ENCODE measurements at places on chromosomes 3 and 15. TPM values are rescaled to one million over a fixed set of nuclear protein-coding genes. Genes with fewer than 3 reads are reported as not detected.

The PRSS50 gene
- 0.19 TPM for polyA plus RNA-seq

GRCh38 chr3:32571192-32571485 lies 481 bp upstream of the DYNC1LI1 start:
- DNase-seq, result no peak

DNA sequence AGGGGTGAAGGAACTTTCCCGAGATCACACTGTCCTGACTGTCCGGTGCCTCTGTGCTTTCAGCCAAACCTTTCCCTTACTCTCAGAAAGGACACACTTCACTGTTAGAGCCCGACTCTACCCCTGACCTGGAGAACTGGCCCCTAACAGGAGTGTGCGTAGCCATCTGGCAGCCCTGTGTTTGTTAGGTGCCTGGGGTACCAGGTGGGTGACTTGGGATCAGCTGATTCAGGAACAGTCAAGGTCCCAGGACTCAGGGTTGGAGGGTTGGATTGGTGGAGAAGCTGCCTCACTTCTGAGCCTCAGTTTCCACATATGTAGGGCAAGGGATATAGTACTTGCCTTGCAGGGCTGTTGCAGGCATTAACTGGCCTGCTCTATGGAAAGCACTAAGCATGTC lies 98.3 kb upstream of the SLC6A11 start:
- DNase-seq, result no peak

DNA sequence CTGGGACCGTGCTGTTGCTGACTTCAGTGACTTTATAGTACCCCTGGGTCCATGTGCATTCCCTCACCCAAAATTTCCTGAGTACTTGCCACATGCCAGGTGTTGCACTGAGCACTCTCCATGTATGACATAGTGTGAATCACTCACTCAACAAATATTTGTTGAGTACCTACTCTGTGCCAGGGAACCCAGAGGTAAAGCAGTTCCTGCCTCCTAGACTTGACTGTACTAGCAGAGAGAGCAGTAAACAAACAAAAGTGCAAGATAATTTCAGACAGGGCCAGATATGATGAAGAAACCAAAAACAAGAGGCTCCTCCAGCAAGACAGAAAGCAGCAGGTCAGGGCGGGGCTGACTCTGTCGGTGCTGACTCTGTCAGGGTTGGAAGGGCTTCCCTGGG lies 12.2 kb downstream of the TGM4 start:
- DNase-seq, result no peak

The CFAP100 gene
- polyA plus RNA-seq, result 0.60 TPM

DNA sequence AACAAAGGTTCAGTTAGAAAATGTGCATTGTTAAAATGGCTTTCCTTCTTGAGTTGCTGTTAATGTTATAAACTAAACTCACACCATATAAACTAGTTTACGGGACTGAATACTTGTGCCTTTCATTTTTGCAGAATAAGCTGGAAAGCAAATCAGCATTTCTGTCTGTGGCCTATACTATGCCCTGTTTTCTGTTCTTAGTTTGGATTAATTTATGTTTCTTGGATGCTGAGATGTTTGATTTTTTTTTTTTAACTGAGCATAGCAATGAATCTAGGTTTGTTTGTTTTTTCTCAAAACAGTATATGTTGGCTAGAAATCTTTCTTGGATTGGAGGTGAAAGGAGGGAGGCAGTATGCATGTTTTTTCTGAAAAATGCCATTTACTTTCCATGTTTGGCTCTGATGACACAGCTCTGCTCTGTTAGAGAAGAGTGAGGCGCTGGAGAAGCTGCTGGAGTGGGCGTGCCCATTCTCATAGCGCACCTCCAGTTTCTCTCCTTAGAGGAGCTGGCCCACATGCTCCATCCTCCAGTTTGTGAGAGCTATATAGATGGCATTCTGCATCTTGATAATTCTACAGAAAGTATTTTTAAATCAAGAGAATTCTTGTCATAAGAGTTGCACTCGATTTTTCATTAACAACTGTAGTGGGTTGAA lies 423.6 kb upstream of the TPM1 start:
- DNase-seq, result no peak

GRCh38 chr3:24680214-24680967 lies 185.7 kb upstream of the THRB start:
- DNase-seq, result no peak

The PSTPIP1 gene
- polyA plus RNA-seq, result 2.2 TPM

- DNase-seq, result no peak
These were observed 86.0 kb downstream of the LRRK1 start for GRCh38 chr15:101004986-101005747.

The CNTN3 gene
- polyA plus RNA-seq, result 3.8 TPM

All from kidney (tissue), 22 donors.